HuH-7 (cell line): ENCODE measurements at places on chromosomes 6 and 20.

- DNase-seq, result no peak
These were observed 204.1 kb upstream of the KCNQ5 start for GRCh38 chr6:72417759-72418158.

- peak; percentile 60 for DNase-seq
These were observed 47.7 kb upstream of the POLR1H start for GRCh38 chr6:30013291-30013922.

DNA sequence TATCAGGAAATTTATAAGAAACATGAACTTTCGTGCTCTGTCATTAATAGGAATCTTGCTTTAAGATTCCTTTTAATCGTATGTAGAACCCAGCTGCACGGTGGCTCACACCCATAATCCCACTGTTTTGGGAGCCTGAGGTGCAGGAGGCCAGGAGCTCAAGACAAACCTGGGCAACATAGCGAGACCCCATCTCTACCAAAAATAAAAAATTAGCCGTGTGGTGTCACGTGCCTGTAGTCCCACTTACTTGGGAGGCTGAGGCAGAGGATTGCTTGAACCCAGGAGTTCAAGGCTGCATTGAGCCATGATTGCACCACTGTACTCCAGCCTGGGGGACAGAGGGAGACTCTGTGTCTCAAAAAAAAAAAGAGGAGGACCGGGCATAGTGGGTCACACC, 7.4 kb downstream of the PTPRA start:
- DNase-seq, result no peak

- no peak for DNase-seq
These were observed 282.8 kb downstream of the ALDH8A1 start for GRCh38 chr6:134667111-134667510.

DNA sequence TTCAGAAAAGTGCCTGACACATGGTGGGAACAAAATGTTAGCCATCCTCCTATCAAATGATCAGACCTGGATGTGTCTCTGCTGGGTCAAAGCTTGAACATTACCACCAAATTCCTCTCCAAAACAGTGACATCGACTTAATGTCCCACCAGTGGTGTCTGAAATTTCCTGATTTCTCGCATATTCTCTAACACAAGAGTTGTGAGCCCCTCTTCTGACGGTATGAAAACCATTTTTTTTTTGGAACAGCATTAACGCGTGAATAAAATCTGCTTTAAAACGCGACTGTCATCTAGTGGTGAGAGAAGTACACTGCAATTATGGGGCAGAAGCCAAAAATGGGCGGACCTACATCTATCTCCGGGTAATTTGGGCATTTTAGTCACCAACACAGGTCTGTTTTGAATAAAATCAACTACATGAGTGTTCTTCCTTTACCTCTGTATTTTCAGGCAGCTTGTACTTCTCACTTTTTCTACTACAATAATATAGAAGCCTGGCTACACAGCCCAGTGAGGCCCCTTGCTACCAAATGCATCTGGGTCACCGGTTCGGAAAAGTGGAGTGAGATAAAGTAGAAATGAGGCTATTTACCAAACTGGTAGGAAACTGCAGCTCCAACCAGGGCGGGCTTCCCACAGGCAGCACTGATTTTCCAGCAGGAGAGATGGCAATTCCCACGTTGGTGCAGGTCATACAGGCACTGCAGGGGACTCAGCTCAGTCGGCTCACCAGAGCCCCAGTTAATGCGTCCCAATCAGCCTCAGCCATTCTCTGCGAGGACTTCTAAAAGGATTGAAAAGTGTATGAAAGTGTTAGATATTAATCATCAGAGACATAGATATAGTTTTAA, 27.4 kb downstream of the MGME1 start:
- no peak for DNase-seq

- no peak for DNase-seq
These were observed 64.5 kb downstream of the STX11 start for GRCh38 chr6:144214622-144215401.

DNA sequence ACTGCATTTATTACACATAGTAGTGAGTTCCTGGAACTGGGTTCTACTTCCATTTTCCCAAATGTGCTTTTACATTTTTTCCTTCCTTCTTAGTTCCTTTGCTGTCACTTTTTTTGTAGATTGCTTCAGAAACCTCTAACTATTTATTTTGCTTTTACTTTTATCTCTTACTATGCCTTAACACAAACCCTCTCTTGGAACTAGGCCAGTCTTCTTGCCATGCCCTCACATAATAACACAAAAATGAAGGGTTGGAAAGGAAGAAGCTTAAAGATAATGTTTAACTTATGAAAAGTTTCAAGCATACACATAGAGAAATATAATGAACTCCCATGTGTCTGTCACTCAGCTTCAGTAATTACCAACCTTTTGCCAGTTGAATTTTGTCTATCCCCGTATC, 27.1 kb downstream of the TOP1 start:
- no peak for DNase-seq

- no peak for DNase-seq
These were observed 15.8 kb downstream of the MAN1A1 start for GRCh38 chr6:119333707-119334295.

DNA sequence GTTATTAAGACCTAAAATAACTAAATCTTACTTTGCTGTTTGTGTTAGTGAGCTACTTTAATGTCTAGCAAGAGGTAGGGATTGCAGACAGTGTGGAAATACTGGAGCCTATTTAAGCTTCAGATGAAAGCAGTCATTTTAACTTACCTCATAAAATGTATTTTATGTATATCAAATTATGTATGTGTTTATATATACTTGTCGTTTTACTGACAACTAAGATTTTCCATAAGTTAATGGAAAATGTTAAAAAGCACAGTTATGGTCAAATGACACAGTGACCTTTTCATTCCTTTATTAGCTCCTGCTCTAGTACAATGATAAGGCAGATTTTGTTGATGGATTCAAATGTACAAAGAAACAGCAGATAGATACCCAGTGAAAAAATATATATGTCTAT, 34.6 kb downstream of the QKI start:
- DNase-seq, result no peak

DNA sequence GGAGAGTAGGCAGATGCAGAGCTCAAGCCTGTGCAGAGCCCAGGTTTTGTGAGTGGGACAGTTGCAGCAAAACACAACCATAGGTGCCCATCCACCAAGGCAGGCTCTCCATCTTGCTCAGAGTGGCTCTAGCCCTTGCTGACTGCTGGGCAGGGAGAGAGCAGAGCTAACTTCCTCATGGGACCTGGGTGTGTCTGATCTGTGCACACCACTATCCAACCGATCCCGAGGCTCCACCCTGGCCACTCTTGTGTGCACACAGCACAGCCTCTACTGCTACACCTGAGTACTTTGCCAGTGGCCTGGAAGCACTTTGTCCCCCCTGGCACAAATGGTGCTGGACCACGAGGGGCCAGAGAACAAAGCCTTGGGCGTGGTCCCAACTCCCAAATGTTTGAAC, 7.9 kb upstream of the DEFB125 start:
- DNase-seq, result no peak

GRCh38 chr6:109087661-109088264, 6.9 kb downstream of the SESN1 start:
- no peak for DNase-seq

DNA sequence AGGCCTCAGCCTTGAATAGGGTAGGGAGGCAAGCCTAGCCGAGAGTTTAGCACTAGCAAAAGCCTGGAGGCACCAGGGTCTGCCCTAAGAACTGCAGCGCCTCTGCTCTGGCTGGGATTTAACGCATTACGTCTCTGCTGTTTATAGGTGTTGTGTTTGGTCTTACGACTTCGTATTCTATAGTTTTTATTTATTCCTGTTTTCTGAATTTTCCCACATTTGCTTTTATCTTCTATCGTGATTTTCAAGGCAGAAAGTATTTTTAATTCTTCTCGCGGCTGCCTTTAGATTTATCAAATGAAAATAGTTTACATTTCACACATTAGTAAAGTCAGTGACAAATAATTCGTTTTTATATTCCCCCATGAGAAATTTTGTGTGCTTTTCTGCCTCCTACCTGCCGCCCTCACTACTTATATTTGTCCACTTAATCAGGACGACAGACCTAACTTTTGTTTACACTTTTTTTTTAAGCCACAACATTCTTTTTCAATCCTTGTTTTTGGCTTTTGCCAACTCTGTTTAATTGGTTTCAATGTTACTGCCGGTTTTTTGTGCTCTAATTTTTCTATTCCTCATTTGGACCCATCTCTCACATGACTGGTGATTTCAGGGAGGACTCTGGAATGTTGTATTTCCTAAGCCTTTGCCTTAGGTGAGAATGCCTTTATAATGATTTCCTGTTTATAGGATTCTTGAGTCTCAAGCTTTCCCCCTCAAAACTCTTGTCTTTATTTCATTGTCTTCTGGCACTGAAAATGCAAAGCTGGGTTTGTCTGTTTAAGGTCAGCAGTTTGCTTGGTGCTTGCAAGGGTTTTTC, 1.3 kb upstream of the LZTS3 start:
- no peak for DNase-seq

- no peak for DNase-seq
These were observed 88.1 kb downstream of the DACT2 start for GRCh38 chr6:168231393-168231957.

GRCh38 chr6:18241208-18242038, 22.9 kb downstream of the DEK start:
- no peak for DNase-seq

DNA sequence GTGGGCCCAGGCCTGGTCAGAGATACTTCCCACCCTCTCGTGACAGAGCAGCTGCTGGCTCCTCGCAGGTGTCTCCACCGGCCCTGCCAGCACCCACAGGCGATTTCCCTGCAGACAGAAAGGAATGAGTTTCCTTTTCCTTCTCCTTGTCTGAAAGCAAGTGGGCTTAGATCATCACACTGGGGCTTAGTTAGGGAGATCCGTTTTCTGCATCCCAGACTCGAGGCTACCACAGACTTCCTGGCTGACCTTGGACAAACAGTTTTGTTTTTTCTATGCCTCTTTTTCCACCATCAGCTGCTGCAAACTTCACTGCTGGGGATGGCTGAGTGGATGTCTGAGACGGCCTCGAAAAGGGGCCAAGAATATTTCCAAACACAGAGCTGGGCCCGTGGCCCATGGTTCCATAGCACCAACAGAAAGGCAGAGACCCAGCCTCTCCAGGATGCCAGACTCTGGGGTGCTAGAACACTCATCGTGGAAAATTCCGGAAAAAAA, 86.5 kb downstream of the BANF2 start:
- DNase-seq, result no peak

GRCh38 chr6:137692806-137693205, 174.3 kb upstream of the TNFAIP3 start:
- no peak for DNase-seq

GRCh38 chr6:116866281-116866871, 10.7 kb upstream of the RFX6 start:
- DNase-seq, result no peak

DNA sequence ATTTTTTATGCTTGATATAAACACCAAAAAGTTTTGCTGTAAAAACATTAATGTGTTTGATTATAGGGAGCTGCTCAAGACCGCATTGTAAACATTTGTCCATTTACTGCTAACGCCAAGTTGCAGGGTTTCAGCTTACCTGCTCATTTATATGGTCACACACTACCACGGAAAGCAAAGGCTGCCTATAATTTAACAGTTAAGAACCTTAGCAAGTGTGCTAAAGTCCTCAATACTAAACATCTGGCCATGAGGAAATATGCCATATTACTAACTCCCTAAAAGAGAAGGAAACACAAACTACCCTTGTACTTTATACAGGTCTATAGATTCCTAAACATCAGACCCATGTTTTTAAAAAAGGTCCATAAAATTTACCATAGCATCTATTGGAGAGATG, 129.5 kb downstream of the ASCC3 start:
- no peak for DNase-seq

DNA sequence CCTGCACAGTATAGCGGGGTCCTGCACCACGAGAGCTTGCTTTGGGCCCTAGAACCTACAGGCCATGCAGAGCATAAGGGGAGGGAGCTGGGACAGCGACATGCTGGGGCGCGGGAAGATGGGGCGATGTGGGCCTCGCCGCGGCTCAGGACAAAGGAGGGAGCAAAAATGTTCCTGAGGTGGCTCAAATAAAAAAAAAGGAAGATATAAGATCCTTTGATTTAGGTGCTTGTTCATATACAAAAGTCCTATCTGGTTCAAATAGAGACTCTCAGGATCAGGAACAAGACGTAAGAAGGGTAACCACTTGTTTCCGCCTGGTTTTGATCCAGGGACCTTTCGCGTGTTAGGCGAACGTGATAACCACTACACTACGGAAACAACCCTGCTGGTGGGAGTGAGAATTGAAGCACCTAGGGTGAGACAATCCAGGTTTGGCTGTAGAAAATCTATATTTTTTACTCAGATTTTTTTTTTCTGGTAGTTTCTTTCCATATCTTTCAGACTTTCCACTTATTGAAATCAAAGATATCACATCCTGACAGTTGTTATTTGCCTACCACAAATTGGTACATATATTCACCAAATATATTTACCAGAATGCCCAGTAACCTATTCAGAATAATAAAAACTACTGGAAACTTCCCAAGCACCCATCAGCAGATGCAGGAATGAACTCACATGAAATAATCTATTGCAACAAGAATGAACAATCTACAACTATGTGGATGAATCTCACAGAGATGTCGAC, 177.9 kb upstream of the ZNF184 start:
- DNase-seq, result peak; percentile 63

- no peak for DNase-seq
These were observed 15.4 kb upstream of the USP45 start for GRCh38 chr6:99530627-99531026.

- no peak for DNase-seq
These were observed 94.2 kb downstream of the STXBP5 start for GRCh38 chr6:147298461-147298860.

DNA sequence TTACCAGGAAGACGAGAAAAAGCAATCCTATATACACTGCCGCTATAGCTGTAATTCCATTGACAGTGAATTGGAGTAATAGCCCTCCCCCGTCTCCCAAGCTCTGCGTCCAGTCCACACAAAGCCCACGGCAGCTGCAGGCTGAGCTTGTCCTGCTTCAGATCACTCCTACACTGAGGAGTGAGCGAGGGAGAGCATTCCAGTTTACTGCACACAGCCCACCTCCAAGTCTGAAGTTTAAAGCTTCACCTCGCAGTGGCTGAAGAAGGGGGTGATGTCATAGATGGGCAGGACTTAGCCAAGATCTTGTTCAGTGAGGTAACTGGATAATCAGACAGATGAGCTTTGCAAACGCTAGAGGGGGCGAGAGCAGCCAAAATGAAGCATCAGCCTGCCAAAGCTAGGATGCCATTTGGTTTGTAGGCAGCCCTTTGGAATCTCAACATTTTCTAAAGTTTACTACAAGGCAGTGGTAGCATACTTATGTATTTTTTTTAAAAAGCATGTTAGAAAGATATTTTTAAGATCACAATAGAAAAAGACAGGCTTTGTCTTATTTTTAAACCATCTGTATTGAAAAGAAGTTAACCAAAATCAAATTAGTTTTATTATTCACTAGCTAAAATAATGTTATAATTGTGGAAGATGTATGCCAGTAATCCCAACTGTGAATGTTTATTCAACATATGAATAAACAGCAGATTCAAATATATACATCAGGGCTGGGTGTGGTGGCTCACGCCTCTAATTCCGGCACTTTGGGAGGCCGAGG, at the start of gene FLRT3:
Gene FLRT3 (minus strand): TSS at position 213 of the 772 bp plus-strand sequence. CDS start 10,106 bp downstream, outside the sequence.
- DNase-seq, result peak; percentile 73
